ENCODE measurements at places on chromosomes 11 and 22.

GRCh38 chr22:47888817-47889216, 1126.4 kb downstream of the TBC1D22A start:
- no peak for DNase-seq

DNA sequence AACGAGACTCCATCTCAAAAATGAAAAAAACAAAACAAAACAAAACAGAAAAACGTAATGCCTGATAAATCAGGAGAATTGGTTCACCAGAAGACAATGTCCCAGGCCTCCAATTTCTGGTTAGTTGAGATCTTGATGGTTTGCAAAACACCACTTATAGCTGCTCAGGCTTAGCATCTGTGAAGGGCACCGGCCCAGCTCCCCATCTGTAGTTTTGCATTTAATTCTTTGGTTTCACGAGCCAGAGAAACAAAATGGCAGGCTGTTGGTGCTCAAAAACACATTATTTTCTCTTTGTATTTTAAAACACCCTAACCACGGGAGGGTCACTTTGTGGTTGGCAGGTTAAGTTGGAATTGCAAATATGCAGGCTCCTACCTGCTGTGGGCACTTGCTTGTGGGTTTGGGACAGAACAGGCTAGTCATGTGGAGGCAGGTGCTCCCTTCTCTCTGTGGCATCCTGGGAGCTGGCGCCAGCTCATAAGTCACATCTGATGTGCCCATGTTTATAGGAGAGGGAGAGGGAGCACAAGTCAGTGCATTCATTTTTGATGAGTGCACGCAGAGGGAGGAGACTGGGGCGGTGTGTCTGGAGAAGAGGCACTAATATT, 145.9 kb downstream of the CEP164 start:
- no peak for DNase-seq

- no peak for DNase-seq
These were observed 18.5 kb downstream of the SLC35F2 start for GRCh38 chr11:107840129-107840484.

- no peak for DNase-seq
These were observed 38.4 kb upstream of the A4GALT start for GRCh38 chr22:42758931-42759629.

DNA sequence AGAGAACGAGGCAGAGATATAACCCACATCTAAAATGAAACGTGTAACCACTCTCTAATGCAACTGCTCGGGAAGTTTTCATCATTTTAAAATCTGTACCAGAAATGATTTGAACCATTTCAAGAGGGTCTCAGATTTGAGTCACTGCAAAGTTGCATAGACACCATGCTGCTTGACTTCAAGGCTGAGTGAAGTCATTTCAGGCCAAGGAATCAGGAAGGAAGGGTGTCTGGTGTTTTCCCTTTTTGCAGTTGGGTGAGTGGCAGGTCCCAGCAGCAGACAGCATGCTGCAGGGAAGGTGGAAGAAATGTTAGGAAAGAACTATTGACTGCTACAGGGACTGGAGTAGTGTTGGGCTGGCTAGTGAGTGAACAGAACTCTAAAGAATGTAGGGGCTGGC, 16.5 kb downstream of the TANGO2 start:
- no peak for DNase-seq
